ENCODE measurements at places on chromosomes 11 and 22.

DNA sequence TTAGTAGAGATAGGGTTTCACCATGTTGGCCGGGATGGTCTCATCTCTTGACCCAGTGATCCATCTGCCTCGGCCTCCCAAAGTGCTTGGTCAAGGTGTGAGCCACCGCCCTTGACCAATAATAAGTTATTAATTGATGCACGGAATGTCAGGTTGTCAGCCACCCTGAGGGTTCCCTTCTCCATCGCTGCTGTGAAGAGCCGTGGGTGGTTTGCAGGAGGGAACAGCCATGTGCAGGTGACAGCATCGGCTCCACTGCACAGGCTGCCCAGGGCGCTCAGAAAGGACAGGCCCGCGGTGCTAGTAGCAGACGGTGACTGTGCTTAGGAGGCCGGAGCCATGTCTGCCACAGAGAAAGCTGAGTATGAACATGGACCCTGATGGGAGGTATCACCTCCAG is 814.0 kb downstream of the BRD1 start:
- no peak for DNase-seq

DNA sequence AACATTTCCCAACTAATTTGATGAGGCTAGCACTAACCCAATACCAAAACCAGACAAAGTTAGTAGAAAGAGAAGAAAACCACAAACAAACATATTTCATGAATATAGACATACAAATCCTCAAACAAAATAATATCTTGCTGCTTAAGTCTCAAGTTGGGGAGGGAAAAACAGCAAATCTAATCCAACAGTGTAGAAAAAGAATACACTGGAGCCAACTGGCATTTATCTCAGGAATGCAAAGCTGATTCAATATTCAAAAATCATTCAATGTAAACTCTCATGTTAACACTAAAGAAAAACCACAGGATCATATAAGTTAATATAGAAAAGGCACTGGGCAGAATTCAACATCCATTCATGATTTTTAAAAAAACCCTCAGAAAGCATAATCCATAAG is 18.2 kb downstream of the GNB1L start:
- DNase-seq = no peak

- DNase-seq = no peak
These were observed 23.4 kb upstream of the GRAMD4 start for GRCh38 chr22:46596819-46597218.

GRCh38 chr11:107266455-107266854 is 191.2 kb downstream of the CWF19L2 start:
- no peak for DNase-seq

DNA sequence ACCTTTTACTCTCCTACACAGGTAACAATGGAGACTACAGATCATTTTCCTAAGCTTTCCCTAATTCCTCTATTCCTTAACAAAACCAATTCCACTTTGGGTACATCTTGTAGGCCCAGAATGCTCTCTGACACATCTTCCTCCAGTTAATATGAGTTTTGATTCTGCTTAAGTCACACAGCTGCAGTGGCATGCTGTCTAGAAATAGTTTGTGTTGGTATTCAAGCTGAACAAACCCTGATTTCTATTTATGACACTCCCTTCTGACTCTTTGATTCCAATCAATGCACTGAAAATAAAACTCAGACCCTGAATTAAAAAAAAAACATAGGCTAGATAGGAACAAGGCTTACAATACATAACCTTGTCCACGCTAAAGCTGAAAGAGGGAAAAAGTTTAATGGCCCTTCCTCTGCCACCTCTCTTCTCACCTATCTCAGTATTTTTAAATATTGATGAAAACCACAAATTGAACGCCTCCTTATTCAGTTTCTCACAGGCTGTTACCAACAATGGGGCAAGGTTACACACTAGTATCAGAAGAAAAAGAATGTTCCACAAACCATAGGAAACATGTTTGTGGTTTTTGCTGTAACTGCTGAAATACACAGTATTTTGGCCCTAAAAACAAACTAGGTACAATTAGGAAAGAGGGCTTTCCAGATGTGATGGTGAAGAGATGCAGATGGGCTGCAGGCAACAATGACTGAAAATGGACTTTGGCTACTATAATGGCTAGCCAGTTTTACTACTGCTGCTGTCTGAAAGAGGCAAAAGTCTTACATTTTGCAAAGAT is 35.7 kb upstream of the GAB2 start:
- DNase-seq = no peak
